ENCODE measurements at places on chromosomes 7 and 10. TPM values are rescaled to one million over a fixed set of nuclear protein-coding genes. Genes with fewer than 3 reads are reported as not detected.

Gene C10orf67
- not detected for total RNA-seq

Gene SDHAF3
- total RNA-seq: 16.0 TPM

DNA sequence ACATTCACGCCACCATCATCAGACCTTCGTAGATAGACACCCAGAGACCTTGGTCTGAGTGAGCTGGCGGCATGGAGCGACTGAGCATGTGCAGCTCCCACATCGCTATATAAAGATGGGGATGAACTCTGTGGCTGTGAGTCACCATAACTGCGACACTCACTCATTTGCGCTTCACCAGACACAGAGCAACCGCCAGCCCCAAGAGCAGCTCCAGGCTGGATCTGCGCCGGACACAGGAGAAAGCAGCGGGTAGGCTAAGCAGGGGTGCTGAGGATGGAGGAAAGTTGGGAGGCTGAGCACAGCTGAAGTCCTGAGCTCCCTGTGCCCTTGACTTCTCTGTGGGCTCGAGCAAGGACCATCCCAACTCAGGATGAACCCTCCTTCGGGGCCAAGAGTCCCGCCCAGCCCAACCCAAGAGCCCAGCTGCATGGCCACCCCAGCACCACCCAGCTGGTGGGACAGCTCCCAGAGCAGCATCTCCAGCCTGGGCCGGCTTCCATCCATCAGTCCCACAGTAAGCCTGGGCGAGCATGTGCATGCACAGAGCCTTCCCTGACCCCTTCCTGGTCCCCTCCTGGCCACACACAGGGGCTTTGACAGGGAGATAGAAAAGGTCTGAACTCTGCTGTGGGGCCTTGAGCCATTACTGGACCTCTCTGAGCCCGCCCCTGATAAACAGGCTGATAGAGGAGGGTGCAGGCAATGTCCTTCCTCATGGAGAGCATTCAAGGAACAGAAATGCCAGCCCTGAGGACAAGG lies at the start of gene OPN4:
OPN4 (plus strand) TSS at position 137 of the 762 bp plus-strand sequence; CDS start at position 374, 237 bp downstream.
- DNase-seq: no peak

DNA sequence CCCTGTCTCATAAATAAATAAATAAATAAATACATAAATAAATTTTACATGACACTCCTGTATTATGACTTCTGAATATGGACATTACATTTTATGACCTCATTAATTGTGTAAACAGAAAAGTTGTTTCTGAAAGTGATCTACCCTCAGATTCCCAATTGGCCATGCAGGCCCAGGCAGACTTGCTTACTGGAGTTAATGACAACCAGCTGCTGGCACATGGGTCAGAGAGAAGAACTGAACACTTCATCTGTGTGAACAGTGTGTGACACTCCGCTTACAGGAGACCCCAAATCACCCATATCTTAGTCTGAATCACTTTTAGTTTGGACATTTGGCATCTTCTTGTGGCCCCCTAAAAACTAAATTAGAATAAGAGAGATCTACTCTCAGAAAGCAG lies 31.4 kb downstream of the PARP12 start:
- no peak for DNase-seq

DNA sequence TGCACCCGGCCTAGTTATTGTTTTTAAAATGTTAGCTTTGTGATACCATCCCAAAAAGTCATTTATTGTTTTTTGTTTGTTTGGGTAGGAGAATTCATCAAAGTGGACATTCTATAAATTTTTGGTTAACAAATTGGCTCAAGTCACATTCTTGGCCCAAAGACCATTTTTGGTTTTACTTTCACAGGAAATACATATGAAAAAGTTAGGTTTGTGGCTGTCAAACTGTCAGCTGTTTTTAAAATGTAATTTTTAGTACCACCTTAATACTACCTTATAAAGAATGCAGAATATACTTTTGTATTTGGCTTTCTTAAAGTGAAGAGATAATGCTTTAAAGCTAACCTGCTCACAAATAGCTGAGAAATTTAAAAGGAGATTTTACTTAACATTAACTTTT lies 25.1 kb downstream of the TMEM168 start:
- no peak for DNase-seq

DNA sequence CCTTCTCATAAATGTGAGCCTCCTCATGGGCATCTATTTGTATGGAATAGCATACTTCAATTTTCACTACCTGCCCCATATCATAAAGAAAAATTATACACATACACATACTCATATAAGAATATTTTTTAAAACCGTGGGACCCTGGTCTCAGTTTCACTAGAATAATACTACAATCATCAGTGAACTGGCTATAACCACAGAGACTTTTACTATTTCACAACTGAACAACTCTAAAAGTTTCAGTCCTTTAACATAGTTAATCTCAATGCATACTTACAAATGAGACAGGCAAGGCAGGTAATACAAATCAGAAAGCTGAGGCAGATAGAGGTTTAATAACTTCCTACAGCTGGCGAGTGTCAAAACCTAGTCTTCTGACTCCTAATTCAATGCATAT lies 83.1 kb downstream of the LRRN3 start:
- DNase-seq: no peak

DNA sequence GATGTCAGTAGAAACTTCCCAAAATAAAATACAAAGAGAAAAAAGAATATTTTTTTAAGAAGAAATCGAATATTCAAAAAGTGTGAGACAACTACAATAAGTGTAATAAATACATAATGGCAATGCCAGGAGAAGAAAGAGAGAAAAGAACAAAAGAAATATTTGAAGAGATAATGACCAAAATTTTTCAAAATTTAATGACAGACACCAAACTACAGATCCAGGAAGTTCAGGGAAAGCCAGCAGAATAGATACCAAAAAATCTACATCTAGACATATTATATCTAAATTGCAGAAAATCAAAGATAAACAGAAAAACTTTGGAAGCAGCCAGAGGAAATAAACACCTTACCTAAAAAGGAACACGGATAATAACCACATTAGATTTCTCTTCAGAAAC lies 66.8 kb upstream of the CDK1 start:
- no peak for DNase-seq

DNA sequence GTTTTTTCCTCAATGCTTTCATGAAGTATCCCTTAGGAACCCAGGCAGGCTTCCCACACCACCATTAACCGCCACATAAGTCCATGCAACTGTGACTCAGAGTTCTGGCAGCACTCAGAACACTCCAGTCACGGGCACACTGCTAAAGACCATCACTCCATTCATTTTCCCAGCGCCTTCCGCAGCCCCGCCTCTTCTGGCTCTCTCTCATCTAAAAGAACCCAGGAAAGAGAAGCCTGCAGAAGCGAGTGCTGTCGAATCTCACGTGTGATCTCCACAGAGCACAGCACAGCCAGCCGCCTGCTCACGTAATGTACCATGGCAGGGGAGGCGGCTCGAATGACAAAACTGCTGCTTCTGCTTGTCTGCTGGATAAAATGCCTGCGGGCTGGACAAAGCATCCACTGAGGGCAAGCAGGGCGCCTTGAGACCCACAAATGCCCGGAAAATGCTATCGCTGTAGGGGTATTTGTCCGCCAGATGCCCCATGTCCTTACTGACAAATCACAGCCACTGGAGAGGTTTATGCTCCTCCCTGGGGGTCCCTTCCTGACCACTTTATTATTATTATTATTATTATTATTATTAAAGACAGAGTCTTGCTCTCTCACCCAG lies 1.8 kb downstream of the PSMG3 start:
- DNase-seq: no peak

DNA sequence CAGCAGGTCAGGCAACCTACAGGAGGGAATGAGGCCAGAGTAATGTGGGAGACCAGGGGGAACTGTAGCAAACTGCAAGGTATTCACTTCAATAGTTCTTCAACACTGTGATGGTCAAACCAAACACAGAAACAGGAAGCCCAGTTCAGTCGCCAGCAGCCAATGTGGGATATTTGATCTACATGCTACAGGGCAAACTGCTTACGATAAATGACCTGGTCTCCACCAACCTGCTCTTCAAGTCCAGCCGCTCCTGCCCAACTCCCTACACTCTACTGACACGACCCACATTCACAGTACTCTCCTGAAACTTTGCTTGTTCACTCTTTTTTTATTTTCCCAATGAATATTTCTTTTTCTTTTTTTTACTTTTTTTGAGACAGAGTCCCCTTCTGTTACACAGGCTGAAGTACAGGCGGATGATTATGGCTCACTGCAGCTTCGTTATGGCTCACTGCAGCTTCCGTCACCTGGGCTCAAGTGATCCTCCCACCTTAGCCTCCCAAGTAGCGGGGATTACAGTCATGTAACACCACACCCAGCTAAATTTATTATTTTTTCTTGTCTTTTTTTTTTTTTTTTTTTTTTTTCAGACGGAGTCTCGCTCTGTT lies 42.1 kb downstream of the MDH2 start:
- no peak for DNase-seq

GRCh38 chr7:2539031-2539911 lies 16.1 kb downstream of the BRAT1 start:
- DNase-seq: no peak

GRCh38 chr10:60990663-60991062 lies 46.7 kb upstream of the RHOBTB1 start:
- DNase-seq: no peak

- DNase-seq: no peak
Observed at GRCh38 chr10:111035542-111035941, 41.3 kb upstream of the ADRA2A start.

GRCh38 chr7:117960351-117960750 lies 87.1 kb upstream of the CTTNBP2 start:
- DNase-seq: no peak

- DNase-seq: no peak
Observed at GRCh38 chr7:146731185-146731584, 614.6 kb downstream of the CNTNAP2 start.

DNA sequence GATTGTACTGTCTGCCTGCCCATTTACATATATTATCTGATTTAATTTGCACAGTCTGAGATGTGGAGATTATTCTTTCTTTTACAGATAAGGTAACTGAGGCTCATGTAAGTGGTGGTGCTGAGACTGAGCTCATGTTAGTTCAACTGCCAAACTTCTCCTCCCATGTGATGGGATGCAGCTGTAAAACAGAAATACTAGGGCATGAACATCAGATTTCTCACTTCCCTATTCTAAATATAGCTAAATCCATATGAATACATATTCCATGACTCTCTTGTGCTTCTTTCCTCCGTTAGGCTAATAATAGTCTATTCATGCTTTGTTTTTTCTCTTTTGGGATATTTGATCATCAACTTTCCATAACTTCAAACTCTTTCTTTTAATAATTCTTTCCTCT lies 84.7 kb downstream of the PTPRZ1 start:
- no peak for DNase-seq

GRCh38 chr10:121684276-121684675 lies 86.0 kb upstream of the FGFR2 start:
- DNase-seq: no peak

DNA sequence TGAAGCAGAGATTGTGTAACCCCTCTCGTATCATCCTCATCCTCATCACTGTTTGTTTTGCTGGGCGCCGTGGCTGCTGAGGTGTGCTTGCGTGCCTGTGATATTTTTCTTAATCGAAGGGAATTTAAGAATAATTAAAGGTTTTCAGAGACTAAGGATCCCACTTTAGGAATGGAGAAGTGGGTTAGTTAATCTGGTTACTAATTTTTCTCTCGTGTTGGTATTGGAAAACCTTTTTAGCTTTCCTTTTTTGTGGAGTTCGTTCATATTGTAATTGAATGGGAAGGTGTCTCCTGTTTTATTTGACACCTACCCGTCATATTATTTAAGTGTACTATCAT lies 1.3 kb downstream of the UBN2 start:
- DNase-seq: no peak

- DNase-seq: no peak
Observed at GRCh38 chr7:118325450-118325808, 100.9 kb downstream of the ANKRD7 start.
